PC-9 (cell line): ENCODE measurements at places on chromosomes 5 and 9. TPM values are rescaled to one million over a fixed set of nuclear protein-coding genes. Genes with fewer than 3 reads are reported as not detected.

DNA sequence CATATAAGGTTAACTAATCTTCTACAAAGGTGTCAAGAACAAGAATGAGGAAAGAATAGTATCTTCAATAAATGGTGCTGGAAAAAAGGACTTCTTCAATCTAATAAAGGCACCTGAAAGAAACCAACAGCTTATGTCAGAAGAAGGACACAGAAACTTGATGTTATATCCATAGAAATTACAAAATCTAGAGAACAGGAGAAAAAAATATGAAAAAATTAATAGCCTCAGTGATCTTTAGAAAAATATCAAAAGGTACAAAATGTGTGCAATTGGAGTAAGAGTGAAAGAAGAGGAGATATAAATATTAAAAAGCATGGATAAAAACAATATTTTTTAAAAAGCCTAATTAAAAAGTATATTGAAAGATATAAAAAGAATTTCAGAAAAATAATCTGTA lies 18.8 kb upstream of the PRSS3 start:
- no peaks in the 10 kb centered on the region for H3K36me3 ChIP-seq
- no peak overlapping the region for H3K27ac ChIP-seq
- H3K27me3 ChIP-seq, result no peaks in the 10 kb centered on the region
- H3K4me1 ChIP-seq, result peaks cover 59% of the 10 kb centered on the region
- H3K4me3 ChIP-seq, result no peak overlapping the region

The GALNT10 gene
- 74.0 and 101 TPM in 2 replicates for total RNA-seq

DNA sequence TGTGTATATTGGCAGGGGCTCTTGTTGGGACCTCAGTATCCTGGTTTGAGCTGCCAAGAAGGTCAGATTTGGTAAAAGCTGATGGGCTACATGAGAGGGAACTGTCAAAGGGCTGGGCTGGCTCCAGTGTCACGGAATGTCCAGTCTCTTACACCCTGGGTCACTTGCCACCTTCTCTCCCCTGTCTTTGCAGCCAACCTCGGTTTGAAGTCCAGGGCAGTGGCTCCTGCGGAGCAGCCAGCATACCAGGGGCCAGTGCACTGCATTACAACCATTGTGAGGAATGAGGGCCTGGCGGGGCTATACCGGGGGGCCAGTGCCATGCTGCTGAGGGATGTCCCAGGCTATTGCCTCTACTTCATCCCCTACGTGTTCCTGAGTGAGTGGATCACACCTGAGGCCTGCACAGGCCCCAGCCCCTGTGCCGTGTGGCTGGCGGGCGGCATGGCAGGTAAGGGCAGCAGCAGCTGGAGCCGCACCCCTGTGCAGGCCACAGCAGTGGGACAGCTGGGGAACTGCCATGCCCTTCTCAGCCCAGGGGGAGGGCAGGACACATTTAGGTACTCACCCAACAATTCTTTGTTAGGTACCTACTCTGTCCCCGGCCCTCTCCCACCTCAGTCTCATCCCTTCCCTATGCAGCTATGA lies 24.2 kb downstream of the IL9 start:
- peaks cover 78% of the 10 kb centered on the region for H3K27me3 ChIP-seq
- H3K36me3 ChIP-seq, result no peaks in the 10 kb centered on the region
- no peaks in the 10 kb centered on the region for H3K4me1 ChIP-seq
- no peak overlapping the region for H3K27ac ChIP-seq
- no peak overlapping the region for H3K4me3 ChIP-seq

The TMEM174 gene
- not detected in 2 replicates for total RNA-seq

DNA sequence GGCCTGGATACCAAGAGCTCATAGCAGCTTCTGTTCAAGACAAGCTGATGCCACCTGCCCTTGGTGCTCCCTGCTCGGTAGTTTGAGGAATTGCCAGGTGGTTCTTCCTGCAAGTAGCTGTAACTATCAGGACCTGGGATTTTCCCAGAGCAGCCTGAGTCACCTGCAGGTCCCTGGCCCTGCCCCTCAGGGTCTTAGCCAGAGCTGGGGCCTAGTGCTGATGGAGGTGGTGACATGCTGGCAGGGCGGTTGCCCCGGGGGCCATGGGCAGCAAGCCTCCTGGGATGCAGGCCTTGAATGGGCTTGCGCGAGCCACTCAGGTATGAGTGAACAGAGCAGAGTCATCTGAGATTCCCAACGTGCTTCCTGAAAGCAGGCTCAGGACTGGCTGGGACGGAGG lies 262.3 kb downstream of the HSPA4 start:
- no peaks in the 10 kb centered on the region for H3K36me3 ChIP-seq
- no peaks in the 10 kb centered on the region for H3K27me3 ChIP-seq
- H3K4me1 ChIP-seq, result no peaks in the 10 kb centered on the region
- no peak for DNase-seq

DNA sequence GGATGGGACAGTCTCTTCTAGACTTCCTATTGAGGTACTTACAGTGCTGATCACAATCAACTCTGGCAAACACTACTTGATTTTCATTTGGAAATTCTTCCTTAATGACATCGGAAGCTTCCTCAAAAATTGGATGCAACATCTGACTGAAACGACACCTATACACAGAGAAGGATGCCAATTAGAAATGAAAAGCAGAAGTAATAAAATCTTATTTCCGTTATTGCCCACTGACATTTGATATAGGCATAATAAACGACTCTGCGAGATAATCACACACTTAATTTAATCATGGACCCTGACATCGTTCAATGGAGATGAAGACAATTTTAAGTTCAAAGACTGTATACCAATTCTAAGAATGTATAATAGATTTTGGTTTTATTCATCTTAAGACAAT lies 46.4 kb downstream of the ERP44 start:
- DNase-seq, result no peak
- H3K36me3 ChIP-seq, result peaks cover 12% of the 10 kb centered on the region; the same call in 1 of the 2 replicates
- H3K4me1 ChIP-seq, result no peaks in the 10 kb centered on the region
- H3K4me3 ChIP-seq, result no peak overlapping the region
- no peak overlapping the region for H3K27ac ChIP-seq

DNA sequence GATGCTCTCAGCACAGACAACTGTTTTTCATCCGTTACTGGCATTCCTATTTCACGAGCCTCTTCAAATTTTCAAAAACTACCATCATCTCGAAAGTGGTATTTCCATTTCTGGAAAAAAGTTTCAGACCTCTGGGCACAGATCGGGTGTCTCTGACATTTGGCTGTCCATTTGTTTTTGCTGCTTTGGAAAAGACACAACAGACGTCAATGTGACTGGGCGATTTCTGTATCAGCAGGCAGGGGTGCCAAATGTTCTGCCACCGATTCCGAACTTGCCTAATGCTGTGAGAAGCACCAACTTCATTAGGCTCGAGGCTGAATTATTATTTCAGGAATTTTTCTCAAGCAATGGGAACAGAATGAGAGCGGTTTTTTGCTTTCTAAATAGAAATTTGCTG lies 105.6 kb downstream of the ARSB start:
- no peaks in the 10 kb centered on the region for H3K27me3 ChIP-seq
- H3K4me3 ChIP-seq, result no peak overlapping the region
- no peak for DNase-seq
- no peaks in the 10 kb centered on the region for H3K4me1 ChIP-seq
- no peaks in the 10 kb centered on the region for H3K36me3 ChIP-seq

- no peaks in the 10 kb centered on the region for H3K4me1 ChIP-seq
- H3K36me3 ChIP-seq, result no peaks in the 10 kb centered on the region
- H3K27ac ChIP-seq, result no peak overlapping the region
- no peak overlapping the region for H3K4me3 ChIP-seq
Measured at GRCh38 chr9:117624106-117624505, 80.1 kb upstream of the TLR4 start.

DNA sequence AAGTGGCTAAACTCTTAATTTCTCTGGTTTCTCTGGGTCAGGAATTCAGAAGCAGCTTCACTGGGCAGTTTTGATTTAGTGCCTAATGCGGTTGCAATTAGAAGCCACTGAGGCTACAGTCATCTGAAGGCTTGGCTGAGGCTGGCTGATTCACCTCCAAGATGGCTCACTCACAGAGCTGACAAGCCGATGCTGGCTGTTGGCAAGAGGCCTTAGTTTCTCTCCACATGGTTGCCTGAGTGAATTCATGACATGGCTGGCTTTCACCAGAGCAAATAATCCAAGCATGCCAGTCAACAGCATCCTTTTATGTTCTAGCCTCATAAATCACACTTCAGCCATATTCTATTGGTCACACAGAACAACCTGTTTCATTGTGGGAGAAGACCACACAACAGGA lies 2.8 kb upstream of the CDK7 start:
- DNase-seq, result no peak
- no peak overlapping the region for H3K27ac ChIP-seq
- peaks cover 18% of the 10 kb centered on the region for H3K4me1 ChIP-seq
- no peaks in the 10 kb centered on the region for H3K27me3 ChIP-seq
